NCI-H1694 treated with DMSO at 0.1 percent for 48 hours (cell line): ENCODE measurements at places on chromosomes 7 and 10.

- no peak for DNase-seq
Observed at GRCh38 chr10:132576671-132577349, 39.2 kb downstream of the INPP5A start.

DNA sequence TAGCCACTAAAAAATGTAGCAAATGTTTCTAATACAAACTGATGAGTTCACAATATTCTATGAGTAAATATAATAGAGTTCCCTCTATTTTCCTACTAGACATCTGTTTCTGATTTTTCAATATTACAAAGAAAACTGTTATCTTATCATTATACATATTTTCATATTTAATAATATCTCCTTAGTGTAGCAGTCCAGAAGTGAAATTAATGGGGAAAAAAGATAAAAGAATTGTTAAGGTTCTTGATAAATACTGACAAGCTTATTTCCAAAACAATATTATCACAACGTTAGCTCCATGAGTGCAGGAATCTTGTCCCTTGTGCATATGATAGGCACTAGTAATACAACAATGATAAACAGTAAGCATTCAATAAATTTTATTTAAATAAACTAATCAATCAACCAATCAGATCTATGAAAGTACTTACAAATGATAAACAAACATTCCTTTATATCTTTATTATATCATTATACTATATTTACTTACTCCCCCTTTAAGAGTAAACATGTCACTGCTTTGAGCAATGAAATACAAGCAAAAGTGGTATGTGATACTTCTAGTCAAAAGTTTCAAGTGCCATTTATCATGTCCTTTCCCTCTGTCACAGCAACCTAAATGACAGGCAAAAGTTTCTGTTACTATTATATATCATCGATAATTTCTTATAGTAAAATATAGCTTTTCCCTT lies 103.1 kb downstream of the IMMP2L start:
- DNase-seq, result no peak

GRCh38 chr10:76192694-76193320 lies 761.4 kb downstream of the LRMDA start:
- no peak for DNase-seq

GRCh38 chr7:155215576-155216325 lies 81.9 kb upstream of the INSIG1 start:
- DNase-seq, result no peak

- no peak for DNase-seq
Observed at GRCh38 chr7:95586951-95587301, 9.4 kb downstream of the PDK4 start.
